ENCODE measurements at places on chromosomes 7 and 10.
A peak's percentile ranks its signal among the peaks of the same experiment; 100 is the strongest.

DNA sequence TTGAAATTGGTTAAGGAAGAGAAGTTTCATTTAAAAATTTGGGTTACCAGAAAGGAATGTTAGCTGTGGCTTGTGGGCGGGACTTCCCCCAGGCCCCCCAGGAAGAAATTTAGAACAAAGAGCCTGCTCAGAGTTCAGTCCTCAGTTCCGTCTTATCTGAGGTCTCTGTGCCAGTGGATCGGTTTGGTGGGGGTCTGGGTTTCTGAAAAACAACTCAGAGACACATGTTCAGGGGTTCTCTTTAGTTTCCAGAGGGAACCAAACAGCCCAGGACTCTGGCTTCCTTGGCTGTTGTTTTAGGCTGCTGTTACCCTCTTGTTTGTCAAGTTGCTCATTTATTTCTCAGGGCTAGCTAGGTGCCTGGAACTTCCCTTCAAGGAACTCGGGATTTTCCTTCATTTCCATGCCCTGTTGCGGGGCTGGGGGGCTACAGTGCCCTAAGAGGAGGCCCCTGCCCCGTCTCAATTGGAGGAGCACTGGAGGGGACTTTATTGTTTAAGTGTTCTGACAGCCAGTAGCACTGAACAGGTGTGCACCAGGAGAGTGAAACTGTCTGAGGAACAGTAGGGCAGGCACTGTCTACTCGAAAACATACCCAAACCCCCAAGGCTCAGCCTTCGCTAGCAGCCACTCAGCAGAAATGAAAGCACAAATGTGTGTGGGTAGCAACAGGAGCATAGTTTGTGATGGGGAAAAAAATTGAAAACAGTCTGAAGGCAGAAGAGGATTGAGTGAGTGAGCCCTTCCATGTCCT, 59.9 kb downstream of the ALOX5 start:
- DNase-seq, result no peak

DNA sequence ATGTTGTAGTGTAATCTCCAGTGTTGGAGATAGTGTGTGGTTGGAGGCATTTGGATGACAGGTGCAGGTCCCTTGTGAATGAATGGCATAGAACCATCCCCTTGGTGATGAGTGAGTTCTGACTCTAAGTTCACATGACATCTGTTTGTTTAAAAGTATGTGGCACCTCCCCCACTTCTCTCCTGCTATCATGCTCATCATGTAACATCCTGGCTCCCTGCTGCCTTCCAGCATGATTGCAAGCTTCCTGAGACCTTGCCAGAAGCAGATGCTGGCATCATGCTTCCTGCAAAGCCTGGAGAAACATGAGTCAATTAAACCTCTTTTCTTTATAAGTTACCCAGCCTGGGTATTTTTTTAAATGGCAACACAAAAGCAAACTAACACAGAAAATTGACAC, 499.0 kb upstream of the SEMA3D start:
- DNase-seq, result no peak

GRCh38 chr7:130831817-130832481, 97.9 kb upstream of the KLF14 start:
- no peak for DNase-seq

GRCh38 chr7:141462958-141463357, 88.3 kb upstream of the AGK start:
- no peak for DNase-seq

- no peak for DNase-seq
Measured at GRCh38 chr10:62082729-62083411, 181.4 kb downstream of the ARID5B start.

GRCh38 chr10:110304394-110304779, 333 bp downstream of the SMNDC1 start:
- no peak for DNase-seq

DNA sequence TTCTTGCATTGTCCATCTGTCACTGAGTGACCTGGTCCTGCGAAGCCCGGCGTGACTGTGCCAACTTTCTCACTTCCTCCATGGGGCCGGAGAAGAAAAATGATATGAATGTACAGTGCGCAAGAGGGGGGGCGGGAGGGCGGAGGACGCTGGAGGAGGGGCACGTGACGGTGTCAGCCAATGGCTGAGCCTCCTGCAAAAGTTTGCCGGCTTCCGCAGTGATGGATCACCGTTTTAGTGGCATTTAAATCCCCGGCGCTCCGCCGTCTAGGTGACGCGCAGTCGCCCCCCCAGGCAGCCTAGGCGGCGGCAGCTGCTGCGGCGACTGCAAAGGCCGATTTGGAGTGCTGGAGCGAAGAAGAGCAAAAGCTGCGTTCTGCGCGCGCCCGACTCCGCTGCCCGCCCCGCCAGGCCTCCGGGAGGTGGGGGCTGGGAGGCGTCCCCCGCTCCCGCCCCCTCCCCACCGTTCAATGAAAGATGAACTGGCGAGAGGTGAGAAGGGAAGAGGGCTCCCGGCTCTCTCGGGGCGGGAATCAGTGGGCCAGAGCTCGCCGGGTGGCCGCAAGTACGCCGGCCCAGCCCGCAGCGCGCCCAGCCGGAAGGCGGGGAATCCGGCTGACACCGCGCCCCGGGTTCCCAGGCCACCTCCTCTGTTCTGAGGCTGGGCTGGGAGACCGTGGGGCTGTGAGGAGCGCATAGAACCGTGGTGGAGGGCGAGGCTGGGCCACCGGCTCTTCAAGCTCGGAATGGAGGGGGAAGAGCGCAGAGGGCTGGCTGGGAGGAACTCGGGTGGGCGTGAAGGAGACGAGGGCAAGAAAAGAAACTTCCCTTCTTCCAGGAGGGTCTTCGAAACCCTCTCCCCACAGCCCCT, at the start of gene HOXA1:
Gene HOXA1, minus strand, starts transcription at position 104 of the 871 bp plus-strand sequence. Its CDS starts 88 bp downstream, at position 16.
- peak; percentile 50 for DNase-seq

DNA sequence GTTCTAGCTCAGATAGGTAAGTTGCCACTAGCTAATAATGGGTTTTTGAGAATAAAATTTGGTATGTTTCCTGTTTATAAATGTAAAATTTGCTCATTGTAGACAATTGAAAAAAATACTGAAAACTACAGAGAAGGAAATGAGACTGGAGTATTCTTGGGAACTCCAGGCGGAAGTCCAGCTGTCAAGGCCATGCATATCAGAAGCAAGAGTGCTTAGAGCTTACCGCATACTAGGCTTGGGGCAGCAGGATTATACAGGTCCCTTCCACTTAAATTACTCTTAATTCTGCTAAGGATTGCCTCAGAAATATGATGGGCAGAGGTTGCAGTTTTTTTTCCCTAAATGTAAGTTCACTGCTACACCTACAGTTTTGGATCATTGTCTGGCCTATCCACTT, 26.6 kb downstream of the UMAD1 start:
- no peak for DNase-seq

DNA sequence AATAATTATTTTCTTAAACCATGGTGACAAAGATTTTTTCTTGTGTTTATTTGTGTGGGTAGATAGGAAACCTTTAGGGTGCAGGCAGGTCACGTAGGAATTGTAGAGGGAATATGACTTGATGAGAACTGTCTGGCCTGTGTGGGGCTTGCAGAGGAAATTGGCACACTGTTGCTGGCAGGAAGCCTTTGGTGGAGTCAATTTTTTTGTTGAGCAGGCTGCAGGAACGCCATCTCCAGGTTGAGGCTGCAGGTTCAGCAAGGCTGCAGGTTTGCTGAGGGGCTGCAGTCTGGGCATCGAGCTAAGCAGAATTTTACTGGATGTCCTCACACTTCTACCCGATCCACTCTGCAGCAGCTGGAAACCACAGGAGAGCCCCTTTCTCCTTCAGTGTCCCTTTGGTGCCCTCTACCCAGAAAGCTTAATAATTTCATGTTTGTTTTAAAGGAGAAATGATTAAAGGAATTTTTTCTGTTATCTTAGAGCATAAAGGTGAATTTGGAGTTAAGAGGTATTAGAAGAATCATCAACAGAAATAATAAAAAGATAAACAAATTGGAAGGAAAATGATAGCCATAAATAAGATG, 37.0 kb downstream of the TBC1D12 start:
- DNase-seq, result no peak

DNA sequence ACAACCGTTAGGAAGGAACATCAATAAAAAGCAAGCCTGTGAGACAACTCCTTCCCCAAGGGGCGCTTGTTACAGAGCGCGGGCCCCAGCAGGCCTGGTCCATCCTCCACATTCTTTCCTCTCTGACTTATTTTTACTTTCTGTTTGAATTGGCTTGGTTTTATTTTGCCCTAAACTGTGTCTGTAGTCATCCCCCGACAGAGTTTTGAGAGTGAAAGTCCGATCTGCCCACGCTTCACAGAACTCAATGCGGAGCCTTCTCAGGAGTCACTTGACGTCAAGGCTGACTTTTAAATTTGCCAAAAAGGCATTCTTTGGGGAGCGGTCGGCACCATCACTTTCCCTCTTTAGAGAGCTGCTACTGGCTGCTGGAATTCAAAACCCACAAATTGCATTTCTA, 150.1 kb upstream of the KLF6 start:
- DNase-seq, result peak; percentile 8

- DNase-seq, result no peak
Measured at GRCh38 chr7:100169147-100169850, 882 bp upstream of the GAL3ST4 start.

DNA sequence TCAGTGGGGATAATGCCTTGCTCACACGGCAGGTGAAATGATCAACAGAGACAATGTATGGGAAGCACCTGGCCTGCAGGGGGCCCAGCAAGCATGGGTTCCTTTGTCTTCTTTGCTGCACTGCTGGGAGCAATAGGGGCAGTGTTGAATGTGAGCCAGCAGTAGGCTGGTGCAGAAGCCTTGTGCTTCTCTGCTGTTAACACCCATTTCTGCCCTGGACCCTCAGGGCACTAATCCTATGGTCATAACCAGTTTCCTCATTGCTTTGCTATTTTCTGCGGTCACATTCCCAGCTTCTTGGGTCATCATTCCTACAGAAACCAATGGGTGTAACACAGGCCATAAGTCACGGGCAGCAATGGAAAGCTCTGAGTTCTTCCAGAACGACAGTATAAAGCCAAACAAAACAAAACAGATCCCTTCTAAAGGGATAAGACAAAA, 10.9 kb upstream of the LGI1 start:
- no peak for DNase-seq

DNA sequence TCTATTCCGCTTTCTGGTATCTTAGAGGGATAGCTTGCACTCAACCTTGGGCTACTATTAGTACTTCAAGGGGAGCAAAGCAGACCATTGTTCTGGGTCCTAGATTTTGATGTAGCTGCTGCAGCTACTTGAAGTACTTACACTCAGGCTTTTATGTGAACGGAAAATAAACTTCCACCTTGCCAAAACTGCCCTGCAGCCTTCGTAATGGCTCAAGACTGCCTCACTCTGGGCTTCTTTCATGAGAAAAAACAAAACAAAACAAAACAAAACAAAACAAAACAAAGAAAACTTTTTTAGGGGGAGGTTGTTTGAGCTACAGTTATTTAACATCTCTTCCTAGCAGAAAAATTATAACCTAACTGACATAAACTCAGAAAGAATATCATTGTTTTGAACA, 19.4 kb upstream of the EPHB6 start:
- no peak for DNase-seq

GRCh38 chr7:74480861-74481417, 27.2 kb downstream of the GTF2IRD1 start:
- DNase-seq, result no peak

DNA sequence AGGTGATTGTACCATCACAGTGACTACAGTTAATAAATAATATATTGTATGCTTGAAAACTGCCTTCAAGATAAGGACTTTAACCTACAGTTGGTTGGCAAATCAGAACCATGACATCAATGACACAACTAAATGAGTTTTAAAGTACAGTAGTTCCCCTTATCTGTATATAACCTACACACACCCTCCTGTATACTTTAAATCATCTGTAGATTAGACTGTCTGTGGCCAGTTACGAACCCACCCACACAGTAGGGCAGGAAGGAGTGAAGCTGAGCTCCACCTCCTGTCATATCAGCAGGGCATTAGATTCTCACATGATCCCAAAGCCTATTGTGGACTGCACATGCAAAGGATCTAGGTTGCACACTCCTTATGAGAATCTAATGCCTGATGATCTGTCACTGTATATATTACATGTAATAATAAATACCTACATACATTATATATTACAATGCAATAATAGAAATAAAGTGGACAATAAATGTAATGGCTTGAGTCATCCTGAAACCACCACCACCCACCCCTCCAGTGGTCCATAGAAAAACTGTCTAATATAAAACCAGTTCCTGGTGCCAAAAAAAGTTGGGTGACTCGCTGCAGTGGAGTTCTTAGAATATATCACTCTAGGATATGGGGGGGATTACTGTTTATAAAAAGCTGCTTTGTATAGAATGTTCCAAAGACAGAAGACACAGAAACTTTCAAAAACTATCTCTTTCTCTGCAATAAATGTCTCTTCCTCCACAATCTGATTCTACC, 5.6 kb downstream of the TPK1 start:
- DNase-seq, result no peak

GRCh38 chr10:32905466-32905865, 52.6 kb downstream of the ITGB1 start:
- DNase-seq, result no peak

GRCh38 chr10:126502441-126502840, 114.2 kb upstream of the ADAM12 start:
- no peak for DNase-seq

DNA sequence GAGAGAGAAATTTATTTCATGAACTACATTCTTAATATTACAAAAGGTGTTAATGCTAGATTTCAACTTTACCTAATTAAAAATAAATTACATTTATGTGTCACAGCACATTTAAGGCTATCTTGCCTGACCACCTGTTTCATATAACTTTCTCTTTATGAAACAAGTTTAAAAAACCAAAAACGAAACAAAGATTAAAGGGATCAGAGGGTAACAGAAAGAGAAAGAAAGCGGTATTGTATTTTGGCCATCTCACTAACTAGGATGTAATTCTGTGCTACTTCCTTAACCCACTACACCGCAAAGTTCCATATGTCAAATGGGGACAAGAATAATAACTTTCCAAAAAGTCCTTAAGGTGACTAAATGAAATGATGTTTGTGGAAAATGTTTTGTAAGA, 6.3 kb upstream of the RHOBTB1 start:
- no peak for DNase-seq

- DNase-seq, result no peak
Measured at GRCh38 chr7:2032876-2033407, 199.8 kb downstream of the MAD1L1 start.

GRCh38 chr7:135414850-135415439, 95.0 kb downstream of the CNOT4 start:
- DNase-seq, result no peak

- DNase-seq, result no peak
Measured at GRCh38 chr10:113716109-113716910, 35.2 kb upstream of the PLEKHS1 start.

- no peak for DNase-seq
Measured at GRCh38 chr10:35464825-35465456, 128.6 kb downstream of the CCNY start.

- DNase-seq, result no peak
Measured at GRCh38 chr7:143503261-143503660, 25.6 kb downstream of the TAS2R41 start.

- DNase-seq, result no peak
Measured at GRCh38 chr7:150668472-150668911, 17.0 kb upstream of the GIMAP2 start.

Measured in stimulated activated CD8-positive, alpha-beta memory T cell treated with anti-CD3 and anti-CD28 coated beads, Interleukin-7, amount 100 ng/mL, for 1 hour (primary cell).